ENCODE measurements at places on chromosomes 16 and 17.

DNA sequence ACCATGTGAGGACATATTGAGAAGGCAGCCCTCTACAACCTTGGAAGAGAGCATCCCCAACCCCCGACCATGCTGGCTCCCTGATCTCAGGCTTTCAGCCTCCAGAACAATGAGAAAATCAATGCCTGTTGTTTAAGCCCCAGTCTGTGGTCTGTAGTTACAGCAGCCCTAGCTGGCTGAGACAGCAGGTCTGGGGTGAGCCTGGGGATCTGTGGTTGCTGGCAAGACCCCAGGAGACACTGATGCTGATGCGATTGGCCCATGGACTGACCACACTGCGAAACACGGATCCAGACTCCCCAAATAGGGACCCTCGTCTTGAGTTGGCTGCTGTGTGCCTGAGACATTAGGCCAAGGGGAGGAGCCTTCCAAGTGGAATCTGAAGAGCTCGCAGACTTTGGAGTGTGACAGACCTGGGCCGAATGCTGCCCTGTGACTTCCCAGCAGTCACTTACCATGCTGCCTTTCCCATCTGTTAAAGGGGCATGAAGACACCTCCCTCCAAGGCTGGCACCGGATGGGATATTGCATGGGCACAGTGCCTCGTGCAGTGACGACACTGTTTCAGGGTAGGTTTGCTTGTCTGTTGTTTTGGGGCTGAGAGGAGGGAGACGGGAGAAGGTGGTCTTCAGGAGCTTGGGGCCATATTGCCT is 147.8 kb upstream of the RPL38 start:
- DNase-seq = no peak

DNA sequence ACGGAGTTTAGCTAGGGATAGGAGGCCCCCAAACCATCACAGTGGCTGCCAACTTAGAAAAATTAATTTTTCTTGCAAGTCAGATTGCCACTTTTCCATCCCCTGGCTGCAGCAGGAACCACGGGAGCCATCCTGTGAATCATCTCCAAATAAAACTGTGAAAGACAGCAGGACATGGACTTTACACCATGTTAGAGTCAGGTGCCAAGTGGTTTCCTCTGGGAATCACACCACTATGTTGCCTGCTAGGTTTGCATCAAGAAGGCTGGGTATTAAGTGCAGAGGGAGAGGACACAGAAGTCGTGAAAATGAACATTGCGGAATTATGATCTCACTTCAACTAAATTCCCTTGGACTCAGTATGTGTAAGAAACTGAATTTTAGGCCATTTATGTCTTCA is 471.3 kb upstream of the GOT2 start:
- DNase-seq = no peak

- DNase-seq = no peak
Observed at GRCh38 chr16:14499110-14499509, 130.9 kb downstream of the PARN start.

DNA sequence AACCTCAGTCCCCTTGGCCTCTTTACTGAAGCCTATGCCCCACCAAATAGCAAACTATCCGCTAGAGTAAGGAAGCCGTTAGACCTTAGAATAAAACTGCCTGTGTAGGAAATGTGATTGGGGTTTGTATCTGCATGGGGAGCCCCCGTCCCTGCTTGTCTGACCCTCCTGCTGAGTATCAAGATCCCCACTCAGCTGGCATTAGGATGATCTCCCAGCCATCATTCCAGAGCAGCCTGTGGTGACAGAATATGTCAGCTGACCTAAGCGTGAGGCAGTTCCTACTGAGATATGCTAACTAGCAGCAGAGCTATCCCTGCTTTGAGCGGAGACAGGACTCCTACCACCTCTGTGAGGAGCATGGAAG is 645 bp upstream of the GFOD2 start:
- no peak for DNase-seq

- no peak for DNase-seq
Observed at GRCh38 chr16:333406-334094, 19.0 kb downstream of the AXIN1 start.

GRCh38 chr16:3020604-3021448 is 658 bp downstream of the TNFRSF12A start:
- no peak for DNase-seq

- DNase-seq = no peak
Observed at GRCh38 chr16:75632857-75633256, 9.8 kb upstream of the ADAT1 start.

GRCh38 chr16:3431779-3432219 is 11.5 kb downstream of the ZNF597 start:
- DNase-seq = no peak

DNA sequence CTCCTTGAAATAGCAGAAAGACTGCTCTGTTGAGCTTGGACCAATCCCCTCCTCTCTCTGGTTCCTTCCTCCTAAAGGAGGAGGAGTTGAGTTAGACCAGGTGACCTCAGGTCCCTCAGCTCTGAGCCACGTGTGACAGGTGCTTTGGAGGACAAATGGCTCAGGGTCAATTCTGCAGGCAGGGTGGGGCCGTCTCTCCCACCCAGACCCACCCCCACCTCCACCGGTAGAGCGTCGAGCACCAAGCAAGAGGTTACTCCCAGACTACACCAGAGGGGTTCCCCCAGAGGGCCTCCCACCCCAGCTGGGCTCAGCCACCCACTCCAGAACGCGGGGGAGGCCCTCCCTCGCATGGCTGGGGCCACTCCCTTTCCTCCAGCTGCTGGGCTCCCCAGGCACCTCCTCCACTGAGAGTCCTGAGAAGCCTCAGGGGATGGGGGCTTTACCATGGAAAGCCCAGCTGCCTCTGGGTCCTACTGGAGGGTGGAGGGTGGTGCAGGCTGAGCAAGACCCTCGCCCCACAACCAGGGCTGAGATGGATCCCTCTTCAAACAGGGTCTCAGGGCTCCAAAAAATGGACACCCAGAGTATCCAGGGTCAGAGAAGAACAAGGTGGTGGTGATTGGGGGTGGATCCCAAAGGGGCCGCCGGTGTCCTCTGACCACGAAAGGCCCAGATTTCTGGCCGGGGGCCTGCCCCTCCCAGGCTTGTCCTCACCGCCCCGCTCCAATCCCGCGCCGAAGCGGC is 7.6 kb downstream of the MYO1C start:
- DNase-seq = no peak

DNA sequence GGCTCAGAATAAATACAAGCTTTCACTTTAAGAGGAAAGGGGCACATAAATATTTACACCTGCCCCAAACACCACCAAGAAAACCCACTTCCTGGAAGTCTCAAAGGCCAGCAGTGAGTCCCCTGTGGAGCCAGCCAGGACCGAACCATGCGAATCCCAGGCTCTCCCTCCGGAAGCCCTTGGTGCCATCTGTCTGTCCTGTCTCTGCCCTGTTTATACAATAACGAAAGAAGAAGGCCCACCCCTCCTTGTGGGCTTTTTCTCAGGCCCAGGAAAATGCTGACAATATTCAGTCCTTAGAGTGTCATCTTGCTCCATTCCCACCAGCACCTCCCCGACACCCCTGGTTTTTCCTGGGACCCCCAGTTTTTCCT is 3.6 kb upstream of the SLC6A4 start:
- no peak for DNase-seq

DNA sequence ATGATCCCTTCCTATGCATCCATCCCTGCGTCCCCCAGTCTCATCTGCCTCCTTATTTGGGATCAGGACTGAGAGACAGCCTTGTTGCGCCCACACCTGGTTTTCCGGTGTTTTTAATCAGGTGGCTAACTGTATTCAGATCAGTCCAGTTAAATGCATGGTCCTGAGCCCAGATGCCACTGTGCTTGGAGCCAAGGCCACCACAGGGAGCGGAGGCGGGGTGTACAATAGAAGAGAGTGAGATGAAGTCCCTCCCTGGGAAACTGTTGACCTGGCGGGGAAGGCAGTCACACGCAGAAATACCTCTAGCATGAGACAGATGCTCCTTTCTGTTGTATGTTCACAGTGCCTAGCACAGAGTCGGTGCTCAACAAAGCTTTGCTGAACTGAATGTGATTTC is 6.3 kb downstream of the RCVRN start:
- no peak for DNase-seq

DNA sequence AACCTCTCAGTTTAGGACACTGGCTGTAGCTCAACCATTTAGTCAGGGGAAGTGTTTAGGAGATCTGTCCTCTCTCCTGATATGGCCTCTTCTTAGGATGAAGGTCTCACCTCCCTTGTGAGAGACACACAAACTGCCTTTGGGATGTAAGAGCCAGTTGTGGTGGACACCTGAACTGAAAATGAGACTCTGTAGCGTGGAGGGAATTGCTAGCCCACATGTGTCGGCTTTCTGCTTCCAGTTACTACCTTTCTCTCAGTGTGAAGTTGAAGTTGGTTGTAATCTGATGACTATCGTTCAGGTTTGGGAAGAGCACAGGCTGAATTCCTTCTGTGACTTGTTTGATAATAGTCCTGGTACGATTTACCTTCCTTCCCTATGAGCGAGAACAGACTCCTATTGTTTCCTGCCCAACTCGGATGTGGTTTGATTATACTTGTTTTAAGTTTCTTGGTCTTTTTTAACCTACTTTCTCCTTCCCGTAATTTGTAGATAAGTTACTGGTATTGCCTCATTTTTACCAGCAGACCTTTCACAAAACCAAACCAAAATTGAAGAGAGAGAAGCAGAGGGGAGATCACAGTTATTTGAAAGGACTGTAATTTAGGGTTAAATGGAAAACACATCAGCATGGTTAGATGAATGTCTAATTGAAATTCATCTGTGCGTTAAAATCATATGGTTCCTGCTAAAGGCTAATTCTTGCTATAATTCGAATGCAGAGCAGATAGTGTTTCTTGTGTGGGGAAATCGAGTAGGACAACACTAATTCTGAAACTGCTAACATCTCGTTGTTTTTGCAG is 43.2 kb downstream of the CLEC16A start:
- no peak for DNase-seq

DNA sequence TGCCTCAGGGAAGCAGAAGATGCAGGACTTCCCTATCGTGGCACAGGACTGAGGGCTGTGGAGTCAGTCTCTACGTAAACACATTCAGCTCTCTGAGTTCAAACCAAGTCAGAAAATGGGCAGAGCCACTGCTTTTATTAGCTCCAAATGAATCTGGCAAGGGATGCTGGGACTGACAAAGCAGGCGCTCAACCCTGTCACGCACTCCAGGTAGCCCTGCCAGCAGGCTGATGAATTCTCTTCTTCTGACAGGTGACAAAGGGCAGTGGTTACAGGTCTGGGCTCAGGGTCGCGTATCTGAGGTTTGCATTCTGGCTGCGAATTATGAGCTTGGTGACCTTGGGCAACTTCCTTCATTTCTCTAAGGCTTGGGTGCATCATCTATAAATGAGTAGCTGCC is 9.4 kb downstream of the RPH3AL start:
- no peak for DNase-seq

DNA sequence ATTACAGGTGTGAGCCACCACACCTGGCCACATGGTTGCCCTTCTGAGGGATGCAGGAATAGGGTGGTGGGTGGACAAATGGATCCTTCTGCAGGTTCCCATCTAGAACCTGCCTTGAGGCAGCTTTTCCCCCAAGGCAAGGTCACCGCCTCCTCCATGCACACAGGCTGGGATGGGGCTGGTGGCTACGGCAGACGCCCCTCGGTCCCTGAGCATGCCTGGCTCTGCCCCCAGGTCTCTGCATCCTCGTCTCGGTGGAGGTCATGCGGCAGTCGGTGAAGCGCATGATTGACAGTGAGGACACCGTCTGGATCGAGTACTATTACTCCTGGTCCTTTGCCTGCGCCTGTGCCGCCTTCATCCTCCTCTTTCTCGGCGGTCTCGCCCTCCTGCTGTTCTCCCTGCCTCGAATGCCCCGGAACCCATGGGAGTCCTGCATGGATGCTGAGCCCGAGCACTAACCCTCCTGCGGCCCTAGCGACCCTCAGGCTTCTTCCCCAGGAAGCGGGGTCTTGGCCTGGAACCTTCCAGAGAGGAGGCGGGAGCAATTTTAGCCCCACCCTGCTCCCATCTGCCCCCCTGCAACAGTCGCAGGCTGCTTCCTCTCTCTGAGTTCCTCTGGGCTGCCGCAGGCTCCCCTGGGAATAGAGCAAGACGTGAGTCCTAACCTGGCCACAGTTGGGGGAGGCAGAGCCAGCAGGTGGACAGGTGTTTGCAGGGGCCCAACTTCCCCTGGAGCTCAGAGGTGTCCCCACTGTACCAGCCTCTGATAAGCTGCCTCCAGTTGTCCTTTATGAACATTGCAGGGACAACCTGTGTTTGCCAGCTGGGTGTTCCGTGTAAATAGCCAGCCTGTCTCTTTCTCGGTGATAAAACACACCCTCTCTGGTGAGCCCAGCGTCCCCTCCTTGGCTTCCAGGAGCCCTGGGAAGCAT is 11.7 kb downstream of the CACNG1 start:
- DNase-seq = no peak

GRCh38 chr17:21495281-21495680 is 119.1 kb downstream of the KCNJ12 start:
- DNase-seq = no peak

DNA sequence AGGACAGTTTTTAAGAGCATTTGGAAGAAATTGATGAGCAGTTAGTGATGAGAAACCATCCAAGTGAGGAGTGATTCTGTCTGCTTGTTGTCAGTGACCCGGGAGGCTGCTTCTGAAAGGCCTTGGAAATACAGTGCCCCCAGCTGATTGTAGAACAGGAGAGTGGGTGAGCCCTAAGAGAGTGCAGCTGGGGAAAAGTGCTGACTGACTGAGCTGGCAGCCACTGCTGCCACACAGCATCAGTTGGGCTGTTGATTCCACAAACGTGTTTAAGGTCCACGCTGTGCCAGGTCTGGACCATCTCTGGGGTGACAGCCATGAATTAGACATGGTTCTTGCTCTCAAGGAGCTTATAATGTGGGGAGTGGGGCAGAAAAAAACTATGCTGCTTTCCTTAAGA is 18.9 kb downstream of the NUP93 start:
- DNase-seq = no peak

- DNase-seq = no peak
Observed at GRCh38 chr16:84448444-84448843, 56.0 kb downstream of the MEAK7 start.

DNA sequence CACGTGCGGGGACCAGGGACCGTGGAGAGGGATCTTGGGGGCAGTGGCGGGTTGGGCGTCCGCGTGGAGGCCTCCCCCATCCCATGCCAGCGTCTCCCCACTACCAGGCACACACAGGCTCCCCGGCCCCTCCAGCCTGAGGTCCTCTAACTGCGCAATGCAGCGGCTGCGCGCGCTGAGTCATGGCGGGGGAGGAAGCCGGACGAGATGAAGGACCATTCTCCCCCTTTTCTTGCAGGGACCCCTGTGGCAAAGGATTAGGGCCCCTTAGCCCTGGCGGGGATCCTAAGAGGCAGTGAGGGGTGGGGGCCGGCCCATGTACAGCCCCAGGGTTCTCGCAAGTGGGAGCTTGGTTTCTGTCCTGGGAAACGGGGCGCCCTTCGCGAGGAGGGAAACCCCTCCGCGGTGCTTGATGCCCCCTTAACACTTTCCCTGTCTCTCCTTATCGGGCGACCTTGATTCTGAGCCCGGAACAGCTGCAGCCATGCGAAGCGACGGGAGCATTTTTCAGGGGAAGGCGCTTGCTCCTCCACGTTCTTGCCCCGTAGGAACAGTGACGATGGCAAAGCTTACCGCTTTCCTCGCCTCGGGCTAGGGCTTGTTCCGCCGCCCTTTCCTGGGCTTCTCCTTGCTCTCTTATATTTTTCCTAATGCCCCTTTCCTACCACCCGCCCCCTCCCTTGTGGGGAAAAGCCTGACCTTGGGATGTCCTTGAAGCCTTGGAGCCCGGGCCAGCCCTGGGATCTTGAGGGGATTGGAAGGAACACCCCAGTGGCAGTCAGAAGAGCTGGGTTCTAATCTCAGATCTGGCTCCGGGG is 592 bp downstream of the ALDOA start:
- no peak for DNase-seq

All from cortex of kidney (tissue), 1 donor.